A549 treated with CORT108297 at 1 μM for 4 hours (cell line): ENCODE measurements at places on chromosomes 2 and 18. TPM values are rescaled to one million over a fixed set of nuclear protein-coding genes. Genes with fewer than 3 reads are reported as not detected.

Gene DGKD
- total RNA-seq, result 80.6 to 113 TPM (median 103 TPM) in 5 replicates

Gene RBM43
- 2.5 to 3.7 TPM (median 3.4 TPM) in 5 replicates for total RNA-seq

Gene HRH4
- not detected in 5 replicates for total RNA-seq

Gene UGT1A4
- total RNA-seq, result 0.06 to 0.08 TPM (median 0.07 TPM) in 3 of 5 replicates, not detected in the others

Gene UGT1A1
- 0.58 to 1.6 TPM (median 0.94 TPM) in 5 replicates for total RNA-seq
